NCI-H1694 treated with DMSO at 0.1 percent for 48 hours (cell line): ENCODE measurements at places on chromosomes 6 and 20.

- peak; percentile 14 for DNase-seq
These were observed 147.5 kb downstream of the FLRT3 start for GRCh38 chr20:14189794-14190402.

- no peak for DNase-seq
These were observed 464.7 kb upstream of the SLC35B3 start for GRCh38 chr6:8900056-8900455.

DNA sequence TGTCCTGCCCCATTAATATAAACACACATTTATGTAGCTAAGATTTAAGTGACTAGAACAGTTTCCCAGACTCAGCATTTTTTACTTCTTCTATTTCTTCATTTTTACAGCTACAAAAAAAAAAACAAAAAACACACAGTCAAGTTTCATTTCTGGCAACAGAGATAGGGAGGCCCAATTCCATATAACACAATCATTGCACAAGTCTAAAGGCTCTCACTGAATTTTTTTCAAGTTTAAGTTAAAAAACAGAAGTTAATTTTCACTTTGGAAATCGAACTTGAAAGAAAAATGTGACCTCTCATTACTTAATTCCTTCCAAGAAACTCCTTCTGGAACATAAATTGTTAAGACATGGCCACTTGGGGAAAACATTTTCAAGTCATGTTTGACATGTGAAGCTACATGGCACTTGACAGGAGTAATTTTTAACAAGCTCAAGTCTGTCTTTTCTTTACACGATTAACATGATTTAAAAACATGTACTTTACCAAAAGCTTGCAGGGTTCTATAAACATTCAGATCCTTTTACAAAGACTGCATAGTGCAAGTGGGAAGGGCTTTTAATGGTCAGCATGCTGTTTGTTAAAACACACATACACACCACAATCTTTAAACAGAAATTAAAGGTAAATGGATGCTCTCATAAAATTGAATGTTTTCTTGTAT, 100.1 kb upstream of the CCDC28A start:
- no peak for DNase-seq

DNA sequence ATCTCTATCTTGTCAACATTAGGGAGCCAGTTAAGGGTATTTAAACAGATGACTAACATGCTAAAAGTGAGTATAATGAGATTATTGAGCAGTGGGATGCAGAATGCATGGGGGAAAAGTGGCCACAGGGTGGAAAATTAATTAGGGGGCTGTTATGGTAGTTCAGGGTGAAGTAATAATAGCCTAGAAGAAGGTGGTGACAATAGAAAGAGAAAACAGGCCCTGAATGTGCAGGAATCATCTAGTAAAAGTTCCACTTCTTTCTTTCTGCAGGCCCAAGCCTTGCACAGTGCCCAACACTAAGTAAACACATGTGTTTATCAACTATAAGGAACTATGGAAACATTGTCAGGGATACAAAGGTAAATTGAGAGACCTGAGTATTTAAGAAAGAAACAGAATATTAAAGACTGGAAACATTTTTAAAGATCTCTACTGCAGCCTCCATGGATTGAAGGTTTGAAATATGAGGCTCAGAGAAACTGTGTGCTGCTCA, 7.1 kb upstream of the MYB start:
- no peak for DNase-seq

GRCh38 chr20:50049442-50050026, 63.4 kb downstream of the UBE2V1 start:
- no peak for DNase-seq

- no peak for DNase-seq
These were observed 42.1 kb downstream of the PHACTR3 start for GRCh38 chr20:59646487-59646886.

DNA sequence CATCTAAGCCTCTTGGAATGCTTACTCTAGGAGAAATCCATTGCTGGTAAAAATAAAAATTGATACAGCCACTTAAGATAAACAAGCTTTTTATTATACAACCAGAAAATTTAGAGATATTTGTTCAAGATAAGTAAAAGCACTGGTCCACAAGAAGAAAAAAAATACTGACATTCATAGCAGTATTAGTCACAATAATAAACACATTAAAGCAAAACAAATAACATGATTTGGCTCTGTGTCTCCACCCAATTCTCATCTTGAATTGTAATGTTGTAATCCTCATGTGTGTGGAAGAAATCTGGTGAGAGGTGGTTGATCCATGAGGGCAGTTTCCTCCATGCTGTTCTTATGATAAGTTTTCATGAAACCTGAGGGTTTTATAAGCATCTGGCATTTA, 1093.5 kb upstream of the ADGRB3 start:
- DNase-seq, result no peak

DNA sequence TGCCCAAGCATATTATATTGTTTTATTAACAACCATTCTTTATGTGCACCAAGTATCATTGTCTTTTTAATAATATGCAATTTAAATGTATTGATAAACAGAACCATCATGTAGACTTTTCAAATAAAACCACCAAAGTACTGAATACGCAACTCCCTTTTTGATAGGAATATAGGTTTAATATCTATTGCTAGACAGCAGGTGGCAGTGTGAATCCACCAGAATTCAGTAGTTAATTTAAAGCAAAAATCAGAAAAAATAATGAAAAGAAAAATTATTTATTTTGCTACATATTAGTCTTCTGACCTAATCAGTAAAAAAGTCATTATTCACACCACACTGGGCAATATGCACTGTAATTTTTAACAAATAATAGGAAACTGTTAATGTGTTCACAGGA, 143.7 kb downstream of the KLHL32 start:
- DNase-seq, result peak; percentile 25

GRCh38 chr6:157822245-157823000, 623 bp upstream of the SNX9 start:
- no peak for DNase-seq
